ENCODE measurements at places on chromosomes 7 and 10. TPM values are rescaled to one million over a fixed set of nuclear protein-coding genes. Genes with fewer than 3 reads are reported as not detected.

CCDC3 gene
- total RNA-seq, result 30.6 TPM

DNA sequence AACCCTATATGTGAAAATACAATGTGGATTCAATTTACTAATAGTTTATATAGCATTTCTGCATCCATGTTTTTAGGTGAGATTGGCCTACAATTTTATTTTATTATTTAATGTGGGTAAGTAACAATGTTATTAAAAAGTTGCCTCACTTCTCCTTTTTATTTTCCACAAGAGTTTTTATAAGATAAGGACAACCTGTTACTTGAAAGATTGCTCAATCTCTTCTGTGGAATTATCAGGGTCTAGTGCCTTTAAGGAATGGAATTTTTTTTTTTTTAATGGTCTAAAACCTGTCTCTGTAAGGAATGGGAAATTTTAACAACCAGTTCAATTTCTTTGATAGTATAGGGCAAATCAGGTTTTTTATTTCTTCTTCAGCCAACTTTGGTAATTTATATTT, 53.9 kb upstream of the RAB18 start:
- no peak for DNase-seq

FAM131B gene
- 1.2 TPM for total RNA-seq

- DNase-seq, result peak; percentile 28
These were observed 48.4 kb downstream of the TES start for GRCh38 chr7:116258734-116259133.

DNA sequence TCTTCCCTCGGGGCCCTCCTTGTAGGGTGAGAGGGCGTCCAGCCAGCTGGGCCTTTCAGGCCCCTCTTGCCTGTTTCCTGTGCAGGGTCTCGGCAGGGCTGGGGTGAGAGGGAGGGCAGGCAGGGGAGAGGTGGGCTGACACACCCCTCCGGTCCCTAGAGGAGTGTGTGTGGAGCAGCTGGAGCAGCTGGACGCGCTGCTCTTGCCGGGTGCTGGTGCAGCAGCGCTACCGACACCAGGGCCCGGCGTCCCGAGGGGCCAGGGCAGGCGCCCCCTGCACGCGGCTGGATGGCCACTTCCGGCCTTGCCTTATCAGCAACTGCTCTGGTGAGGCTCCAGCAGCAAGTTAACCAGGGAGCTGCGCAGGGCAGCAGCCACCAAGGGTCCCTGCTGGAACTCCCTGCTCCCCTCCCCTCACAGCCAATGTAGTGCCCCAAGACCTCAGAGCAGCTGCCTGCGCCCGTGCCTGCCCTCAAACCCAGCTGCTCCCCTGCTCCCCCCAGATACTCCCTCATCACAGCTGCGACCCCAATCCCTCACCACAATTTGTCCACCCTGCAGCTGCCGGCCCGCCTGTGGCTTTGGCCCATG, 15.7 kb upstream of the ZNF862 start:
- no peak for DNase-seq

CAMK2B gene
- total RNA-seq, result 12.5 TPM

GRCh38 chr10:44173608-44173894, 211.3 kb downstream of the CXCL12 start:
- no peak for DNase-seq

DNA sequence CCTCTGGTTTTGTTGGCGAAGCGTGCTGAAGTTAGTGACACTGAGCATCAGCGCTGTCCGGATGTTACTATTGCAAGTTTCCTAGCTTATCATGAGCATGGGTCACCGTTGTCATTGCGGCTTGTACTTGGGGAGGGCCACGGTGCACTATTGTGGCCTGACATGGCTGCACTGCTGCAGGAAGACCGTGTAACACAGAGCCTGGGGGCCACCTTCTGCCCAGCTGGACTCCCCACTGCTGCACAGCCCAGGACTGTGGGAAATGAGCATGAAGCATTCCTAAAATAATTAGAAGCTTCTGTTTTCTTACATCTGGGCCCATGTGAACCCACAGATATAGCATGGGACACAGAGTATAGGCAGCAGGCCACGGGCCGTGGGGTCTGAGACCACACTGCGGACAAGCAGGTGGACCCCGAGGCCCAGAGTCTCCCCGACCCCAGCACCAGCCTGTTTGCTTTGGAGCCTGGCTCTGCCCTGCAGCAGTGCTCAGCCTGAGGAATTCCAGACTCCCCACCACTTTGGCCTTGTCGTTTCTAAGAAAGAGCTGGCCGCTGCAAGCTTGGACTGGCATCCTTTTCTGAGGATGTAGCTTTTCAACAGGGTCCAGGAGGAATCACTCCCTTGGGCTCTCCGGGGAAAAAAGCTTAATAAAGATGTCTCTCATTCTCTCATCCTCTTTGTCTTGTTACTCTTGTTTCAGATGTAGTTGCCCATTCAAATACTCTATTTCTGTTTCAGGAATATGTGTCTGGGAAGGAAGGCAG, 179.2 kb downstream of the CCDC3 start:
- DNase-seq, result no peak

DNA sequence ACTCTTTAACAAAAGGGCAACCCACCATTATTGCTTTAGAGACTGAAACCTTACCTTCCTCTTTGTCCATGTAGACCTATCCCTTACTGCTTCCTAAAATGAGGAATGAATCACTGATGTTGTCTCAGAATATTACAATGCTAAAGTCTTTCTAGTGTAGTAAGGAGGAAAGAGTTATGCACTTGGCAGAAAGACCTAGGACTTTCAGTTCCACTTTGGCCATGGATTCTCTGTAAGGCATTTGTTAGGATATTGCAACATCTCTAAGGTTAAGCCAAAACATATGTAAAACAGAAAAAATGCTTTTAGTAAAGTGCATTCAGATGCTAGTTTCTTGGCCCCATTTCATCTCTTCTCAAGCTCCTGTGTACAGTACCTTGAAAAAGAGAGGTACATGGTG, 230.9 kb downstream of the PARD3 start:
- DNase-seq, result no peak

CPVL gene
- total RNA-seq, result 26.6 TPM

ADAM22 gene
- total RNA-seq, result 4.4 TPM

GRCh38 chr7:83475420-83475819, 173.5 kb downstream of the SEMA3E start:
- no peak for DNase-seq

DNA sequence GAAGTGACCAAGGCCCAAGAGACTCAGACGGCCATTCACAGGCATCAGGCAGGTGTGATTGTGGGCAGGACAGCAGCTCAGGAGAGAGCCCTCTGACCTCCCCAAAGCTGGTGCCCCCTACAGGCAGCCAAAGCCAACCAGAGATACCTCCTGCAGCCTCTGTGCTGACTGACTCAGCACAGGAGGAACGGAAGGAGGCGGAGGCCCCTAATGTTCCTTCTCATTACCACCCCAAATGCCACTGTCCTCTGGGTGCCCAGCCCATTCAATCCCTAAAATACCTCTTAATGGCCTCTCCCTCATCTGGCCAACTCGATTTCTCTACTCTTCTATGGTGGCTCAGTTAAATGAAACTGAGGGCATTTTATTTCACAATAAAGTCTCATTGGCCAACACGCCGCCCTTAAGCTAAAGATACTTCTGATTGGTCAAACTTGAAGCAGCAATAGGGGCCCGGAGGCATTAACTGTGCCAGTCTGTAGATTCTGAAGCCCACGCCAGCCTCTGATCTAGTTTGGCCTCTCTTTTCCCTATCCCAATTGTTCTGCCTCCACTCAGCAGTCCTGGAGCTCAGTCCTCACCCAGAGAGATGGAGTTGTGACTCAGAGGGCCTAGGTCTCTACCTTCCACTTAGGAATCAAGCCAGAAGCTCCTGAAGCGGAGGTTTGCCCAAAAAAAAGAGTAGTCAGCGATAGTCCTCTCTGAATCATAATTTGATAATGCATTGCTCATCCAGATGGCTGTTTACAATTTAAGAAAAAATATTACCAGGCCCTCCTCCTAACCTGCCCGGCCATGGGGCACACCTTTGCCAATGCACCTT, 1.2 kb downstream of the CYREN start:
- no peak for DNase-seq

Data from testis (tissue), 5 donors.